NCI-H524 treated with DMSO at 0.1 percent for 48 hours (cell line): ENCODE measurements at places on chromosomes 13 and 19.

GRCh38 chr19:33484226-33484774 is 37.3 kb downstream of the PEPD start:
- DNase-seq, result no peak

- DNase-seq, result no peak
Measured at GRCh38 chr19:2101417-2102335, 5.0 kb downstream of the IZUMO4 start.

DNA sequence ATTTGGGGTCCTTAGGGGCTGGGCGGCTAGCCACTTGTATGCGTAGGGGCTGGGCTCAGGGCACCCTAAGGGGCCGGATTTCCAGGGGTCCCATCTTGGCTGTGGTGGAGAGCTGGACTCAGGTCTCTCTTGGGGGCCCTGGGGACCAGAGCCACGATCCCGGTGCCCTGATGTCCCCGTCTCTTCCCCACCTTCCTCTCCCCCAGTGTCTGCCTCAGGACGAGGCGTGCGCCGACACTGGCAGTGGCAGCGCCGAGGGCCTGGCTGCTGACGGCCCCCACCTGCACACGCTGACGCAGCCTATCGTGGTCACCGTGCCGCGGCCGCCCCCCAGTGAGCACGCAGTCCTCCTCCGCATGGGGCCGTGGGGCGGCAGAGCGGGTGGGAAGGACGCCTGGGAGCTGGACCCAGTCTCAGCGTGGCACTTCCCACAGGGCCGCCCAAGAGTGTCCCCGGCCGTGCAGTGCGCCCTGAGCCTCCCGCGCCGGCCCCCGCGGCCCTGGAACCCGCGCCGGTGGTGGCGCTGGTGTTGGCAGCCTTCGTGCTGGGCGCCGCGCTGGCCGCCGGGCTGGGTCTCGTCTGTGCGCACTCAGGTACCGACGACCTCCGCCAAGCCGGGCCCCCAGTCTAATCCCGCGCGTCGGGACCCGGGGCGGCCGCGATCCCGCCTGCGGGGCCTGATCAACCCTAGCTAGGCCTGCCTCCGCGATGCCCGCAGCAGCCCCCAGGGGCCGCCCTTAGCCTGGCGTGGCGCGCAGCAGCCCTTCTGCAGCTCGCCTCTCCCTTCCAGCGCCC is 2.7 kb upstream of the SNAPC2 start:
- DNase-seq, result no peak

DNA sequence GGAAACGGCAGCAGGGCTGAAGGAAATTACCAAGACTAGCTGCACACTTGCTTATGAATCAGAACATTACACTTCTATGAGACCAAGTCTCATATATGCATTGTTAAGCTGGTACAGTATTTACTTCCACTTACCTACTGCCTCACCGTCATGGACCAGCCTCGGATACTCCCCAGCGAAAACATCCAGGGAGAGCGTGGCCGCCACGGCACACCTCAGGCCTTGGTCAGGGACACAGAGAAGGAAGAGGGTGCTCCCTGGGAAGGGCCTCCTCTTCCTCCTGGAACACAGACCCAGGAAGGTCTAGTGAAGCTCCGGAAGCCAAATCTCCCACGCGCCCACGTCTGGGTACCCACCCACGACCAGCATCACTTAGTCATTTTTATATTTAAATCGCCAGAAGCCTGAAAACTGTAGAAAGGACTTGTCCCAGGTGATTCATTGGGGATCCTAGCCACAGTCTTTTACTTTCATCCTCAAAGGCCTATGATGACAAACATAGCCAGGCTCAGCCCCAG is 24.4 kb upstream of the MTIF3 start:
- DNase-seq, result no peak

- no peak for DNase-seq
Measured at GRCh38 chr19:485077-485476, 11.2 kb upstream of the MADCAM1 start.

DNA sequence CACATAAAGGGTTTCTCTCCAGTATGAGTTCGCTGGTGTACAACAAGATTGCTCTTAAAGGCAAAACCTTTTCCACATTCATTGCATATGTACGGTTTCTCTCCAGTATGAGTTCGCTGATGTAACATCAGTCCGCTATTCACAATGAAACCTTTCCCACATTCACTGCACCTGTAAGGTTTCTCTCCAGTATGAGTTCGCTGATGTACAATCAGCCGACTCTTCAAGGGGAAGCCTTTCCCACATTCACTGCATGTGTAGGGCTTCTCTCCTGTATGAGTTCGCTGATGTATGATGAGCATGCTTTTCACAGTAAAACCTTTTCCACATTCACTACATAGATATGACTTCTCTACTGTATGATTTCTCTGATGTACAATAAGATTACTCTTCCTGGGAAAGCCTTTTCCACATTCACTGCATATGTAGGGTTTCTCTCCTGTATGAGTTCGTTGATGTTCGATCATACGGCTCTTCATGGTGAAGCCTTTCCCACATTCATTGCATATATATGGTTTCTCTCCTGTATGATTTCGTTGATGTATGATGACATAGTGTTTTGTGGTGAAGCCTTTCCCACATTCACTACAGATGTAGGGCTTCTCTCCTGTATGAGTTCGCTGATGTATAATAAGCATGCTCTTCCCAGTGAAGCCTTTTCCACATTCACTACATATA is 6.0 kb upstream of the ZNF614 start:
- no peak for DNase-seq
